ENCODE measurements at places on chromosomes 7 and 10.

GRCh38 chr7:4807598-4808016, 32.2 kb downstream of the AP5Z1 start:
- no peak for DNase-seq

GRCh38 chr10:133100706-133101415, 13.1 kb downstream of the ADGRA1 start:
- DNase-seq = no peak

GRCh38 chr7:110771717-110772116, 319.2 kb upstream of the LRRN3 start:
- DNase-seq = no peak

DNA sequence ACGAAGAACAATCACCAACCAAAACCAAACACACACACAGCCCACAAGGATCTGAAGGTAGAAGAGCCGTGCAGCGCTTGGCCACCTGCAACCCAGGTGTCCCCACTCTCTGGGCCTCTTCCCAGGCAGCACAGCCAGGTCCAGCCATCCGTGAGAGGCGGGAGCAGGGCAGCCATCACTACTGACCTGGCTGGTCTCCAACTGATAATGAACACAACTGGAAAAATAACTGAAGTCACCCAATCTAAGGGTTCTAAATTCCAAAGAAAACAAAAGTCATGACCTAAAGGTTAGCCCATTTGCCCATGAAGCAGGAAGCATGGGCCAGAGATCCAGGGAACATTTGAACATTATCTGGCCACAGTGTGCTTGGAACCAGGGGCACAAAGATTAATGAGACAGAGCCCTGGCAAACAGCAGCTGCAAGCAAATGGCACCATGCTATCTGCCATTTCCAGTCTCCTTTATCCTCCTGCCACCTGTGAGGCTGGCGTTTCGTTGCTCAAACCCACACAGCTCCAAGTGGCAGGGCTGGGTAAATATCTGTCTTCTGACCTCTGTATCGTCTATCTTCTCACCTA, 207.9 kb downstream of the TNS3 start:
- DNase-seq = no peak

DNA sequence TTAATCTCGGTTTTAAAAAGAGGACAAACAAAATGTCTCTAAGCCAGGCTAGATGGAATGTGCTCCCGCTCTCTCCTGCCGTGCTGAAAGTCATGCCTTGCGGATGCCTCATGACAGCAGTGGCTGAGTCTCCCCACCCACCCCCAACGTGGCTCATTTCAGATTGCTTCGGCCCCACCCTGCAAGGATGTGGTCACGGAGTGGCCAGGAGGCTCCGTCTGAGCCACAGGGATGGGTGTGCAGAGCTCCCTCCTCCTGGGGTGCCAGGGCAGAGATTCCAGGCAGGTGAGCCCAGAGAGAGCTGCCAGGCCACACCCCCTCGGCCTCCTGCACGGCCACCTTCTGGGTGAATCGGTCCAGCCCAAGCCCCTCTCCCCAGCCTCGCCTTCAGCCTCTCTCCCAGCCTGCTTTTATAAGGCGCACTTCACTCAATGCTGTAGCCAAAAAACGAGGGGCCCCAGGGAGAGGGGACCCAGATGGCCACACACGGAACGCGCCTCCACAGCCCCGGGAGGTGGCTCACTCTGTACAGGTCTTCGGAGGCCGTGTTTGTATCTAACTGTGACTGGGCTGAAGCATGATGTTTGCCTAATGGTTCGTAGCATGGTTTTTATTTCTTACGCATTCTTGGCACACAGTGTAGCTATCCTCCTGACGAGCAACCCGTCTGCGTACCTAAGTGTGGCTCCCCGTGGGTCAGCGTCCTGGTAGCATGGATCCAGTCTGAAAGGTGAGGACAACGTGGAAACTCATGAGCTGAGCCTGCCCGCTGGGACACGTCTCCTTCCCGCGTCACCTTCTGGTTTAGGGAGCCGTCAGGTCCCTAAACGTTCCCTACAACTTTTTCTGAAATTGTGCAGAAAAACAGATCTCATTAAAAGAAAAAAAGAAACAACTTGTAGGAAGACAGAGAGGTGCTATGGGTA, 413.8 kb upstream of the FOXK1 start:
- no peak for DNase-seq

- no peak for DNase-seq
Measured at GRCh38 chr7:138853448-138853847, 55.5 kb upstream of the ATP6V0A4 start.

GRCh38 chr10:80555415-80555814, 17.7 kb downstream of the SH2D4B start:
- DNase-seq = no peak

DNA sequence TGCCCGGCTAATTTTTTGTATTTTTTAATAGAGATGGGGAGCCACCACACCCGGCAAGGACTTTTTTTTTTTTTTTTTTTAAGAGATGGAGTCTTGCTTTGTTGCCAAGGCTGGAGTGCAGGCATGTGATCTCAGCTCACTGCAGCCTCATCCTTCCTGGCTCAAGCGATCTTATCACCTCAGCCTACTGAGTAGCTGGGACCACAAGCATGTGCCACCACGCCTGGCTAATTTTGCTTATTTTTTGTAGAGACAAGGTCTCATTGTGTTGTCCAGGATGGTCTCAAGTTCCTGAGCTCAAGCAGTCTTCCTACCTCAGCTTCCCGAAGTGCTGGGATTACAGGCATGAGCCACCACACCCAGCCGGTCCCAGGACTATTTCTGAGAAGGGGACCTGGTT, 9.3 kb upstream of the MCU start:
- DNase-seq = no peak

DNA sequence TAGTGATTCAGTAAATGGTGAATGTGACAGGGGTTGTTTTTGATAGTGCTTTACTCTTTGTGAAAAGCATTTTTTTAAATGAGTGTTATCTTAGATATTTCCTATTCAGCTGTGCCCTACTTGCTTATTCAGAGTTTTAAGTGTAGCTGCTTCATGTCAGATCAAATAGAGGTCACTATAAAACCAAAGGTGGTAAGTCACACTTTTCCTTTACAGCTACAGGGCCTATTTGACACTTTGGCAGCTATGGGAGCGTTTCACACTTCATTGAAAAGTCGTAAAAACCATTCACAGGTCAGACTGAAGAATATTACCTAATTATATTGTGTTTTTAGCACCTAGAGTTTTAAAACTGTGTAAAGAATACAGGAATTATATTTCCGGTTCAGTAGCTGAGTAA, 67.3 kb downstream of the ANKIB1 start:
- no peak for DNase-seq

DNA sequence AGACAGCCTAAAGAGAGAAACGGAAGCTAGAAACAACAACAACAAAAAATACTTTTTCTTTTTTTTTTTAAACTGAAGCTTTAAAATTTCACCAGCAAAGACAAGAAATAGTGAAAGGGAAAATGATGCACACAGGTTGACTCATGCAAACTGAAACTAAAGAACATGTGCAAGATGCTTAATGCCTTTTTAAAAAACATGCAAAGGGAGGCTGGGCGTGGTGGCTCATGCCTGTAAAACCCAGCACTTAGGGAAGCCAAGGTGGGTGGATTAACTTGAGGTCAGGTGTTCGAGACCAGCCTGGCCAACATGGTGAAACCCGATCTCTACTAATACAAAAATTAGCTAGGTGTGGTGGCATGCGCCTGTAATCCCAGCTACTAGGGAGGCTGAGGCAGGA, 15.1 kb upstream of the CUBN start:
- no peak for DNase-seq

GRCh38 chr10:29537799-29538198, 97.0 kb downstream of the SVIL start:
- no peak for DNase-seq

GRCh38 chr7:11203224-11203623, 229.6 kb downstream of the PHF14 start:
- DNase-seq = no peak

- no peak for DNase-seq
Measured at GRCh38 chr10:1347525-1347924, 291.3 kb downstream of the WDR37 start.

DNA sequence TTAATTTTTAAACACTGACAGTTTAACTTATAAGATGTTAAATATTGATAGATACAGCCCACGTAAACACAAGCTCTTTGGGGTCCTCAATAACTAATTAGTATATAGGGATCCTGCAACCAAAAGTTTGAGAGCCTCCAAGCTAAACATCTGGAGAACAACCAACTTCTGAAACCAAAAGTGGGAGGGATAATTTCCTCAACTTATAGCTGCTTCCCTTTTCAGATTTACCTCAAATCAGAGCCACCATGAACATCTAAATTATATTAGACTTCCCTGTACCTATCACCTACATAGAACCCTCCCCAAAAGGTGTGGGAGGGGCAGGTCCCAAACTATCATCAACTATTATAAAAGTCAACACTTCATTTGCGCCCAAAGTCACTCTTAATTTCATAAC, 8.6 kb downstream of the PSAP start:
- no peak for DNase-seq

GRCh38 chr7:50621206-50621605, 56.0 kb upstream of the DDC start:
- no peak for DNase-seq

GRCh38 chr7:100825751-100826513, 1.4 kb downstream of the EPHB4 start:
- no peak for DNase-seq

GRCh38 chr10:26557641-26558014, 119.5 kb downstream of the APBB1IP start:
- no peak for DNase-seq

- DNase-seq = no peak
Measured at GRCh38 chr7:51317582-51317910, 937 bp upstream of the COBL start.

GRCh38 chr10:117537904-117538524, 4.5 kb upstream of the EMX2 start:
- no peak for DNase-seq

GRCh38 chr10:119090968-119091367, 10.4 kb upstream of the EIF3A start:
- DNase-seq = no peak

GRCh38 chr7:34165927-34166550, 260.7 kb downstream of the BMPER start:
- no peak for DNase-seq

- no peak for DNase-seq
Measured at GRCh38 chr10:79292891-79293746, 54.1 kb upstream of the PPIF start.

- no peak for DNase-seq
Measured at GRCh38 chr10:5952731-5953385, 24.5 kb downstream of the IL15RA start.

DNA sequence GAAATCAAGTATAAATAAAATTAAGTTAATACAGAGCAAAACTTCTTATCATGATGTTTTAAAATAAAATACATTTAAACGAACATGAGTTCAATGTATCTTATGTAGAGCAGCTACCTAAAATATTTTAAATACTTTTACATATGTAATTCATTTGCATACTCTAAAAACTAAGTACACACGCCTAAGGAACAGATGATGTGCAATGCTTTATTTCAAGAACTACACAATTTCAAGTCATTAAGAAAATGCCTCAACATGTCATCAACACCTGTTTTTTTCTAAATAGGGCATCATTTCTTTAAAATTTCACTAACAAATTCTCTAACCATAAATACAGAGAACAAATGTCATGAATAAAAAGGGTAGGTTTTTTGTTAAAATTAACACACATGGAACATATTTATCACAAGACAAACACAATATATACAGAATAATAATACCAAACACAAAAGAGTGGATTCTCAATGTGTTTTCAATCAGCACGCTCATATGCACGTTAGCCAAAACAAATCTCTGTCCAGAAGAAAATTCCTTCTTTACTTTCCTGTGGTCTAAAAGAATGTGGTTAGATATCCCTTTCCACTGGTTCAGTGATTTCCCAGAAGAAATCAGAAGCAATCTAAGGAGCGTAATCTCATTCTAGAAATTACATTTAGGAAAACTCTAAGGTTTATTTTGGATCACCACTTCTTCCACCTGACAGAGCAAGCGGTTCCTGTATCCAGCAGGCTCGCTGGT, 73.0 kb upstream of the PFKP start:
- no peak for DNase-seq

- DNase-seq = no peak
Measured at GRCh38 chr7:5183155-5183554, 6.9 kb upstream of the WIPI2 start.

GRCh38 chr7:46839651-46840050, 742.3 kb downstream of the TNS3 start:
- DNase-seq = no peak

GRCh38 chr7:69864274-69864673, 266.0 kb downstream of the AUTS2 start:
- no peak for DNase-seq

GRCh38 chr10:43370671-43371215, 693 bp upstream of the FXYD4 start:
- no peak for DNase-seq

DNA sequence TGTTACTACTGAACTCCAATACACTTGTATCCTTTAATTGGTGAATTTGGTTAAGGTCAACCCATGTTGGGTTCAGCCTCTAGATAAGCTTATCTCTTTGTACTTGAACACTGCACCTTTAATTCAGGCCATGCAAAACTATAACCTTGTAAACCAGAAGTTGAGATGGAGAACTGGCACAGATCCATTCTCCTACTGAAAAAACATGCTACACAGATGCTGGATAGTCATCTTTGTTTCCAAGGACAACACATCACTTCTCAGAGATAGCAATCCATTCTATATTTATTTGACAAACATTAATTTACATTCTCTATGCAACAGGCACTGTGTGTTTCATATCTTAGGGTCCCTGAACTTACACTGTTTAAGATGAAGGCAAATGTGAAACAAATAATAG, 2.9 kb upstream of the CDK14 start:
- DNase-seq = no peak

Data from activated CD8-positive, alpha-beta memory T cell treated with anti-CD3 and anti-CD28 coated beads for 4 hours (primary cell).